ENCODE measurements at places on chromosomes 6 and 20.

DNA sequence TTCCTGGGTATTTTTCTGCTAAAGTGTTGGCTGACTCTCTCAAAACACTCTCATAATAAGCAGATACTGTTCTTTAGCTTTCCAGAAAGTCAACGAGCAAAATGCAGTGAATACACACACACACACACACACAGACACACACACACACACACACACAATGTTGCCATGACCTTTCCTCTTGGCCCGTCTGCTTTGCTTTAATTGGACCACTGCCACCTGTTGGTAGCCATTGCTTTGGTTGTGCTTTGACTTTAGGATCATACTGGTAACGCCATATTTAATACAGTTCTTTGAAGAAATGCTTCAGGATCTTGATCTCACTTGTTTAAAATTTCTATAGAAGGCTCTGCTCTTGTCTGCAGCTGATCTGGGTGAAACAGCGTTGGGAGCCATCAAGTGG lies 4.4 kb downstream of the FIG4 start:
- DNase-seq, result no peak

- DNase-seq, result no peak
Observed at GRCh38 chr6:3233904-3234303, 6.5 kb upstream of the TUBB2B start.

GRCh38 chr20:45138561-45139300 lies 14.5 kb upstream of the WFDC12 start:
- peak; percentile 82 for DNase-seq

GRCh38 chr6:154969796-154970195 lies 25.3 kb upstream of the TIAM2 start:
- no peak for DNase-seq

- DNase-seq, result no peak
Observed at GRCh38 chr6:130676077-130676772, 151.0 kb upstream of the SMLR1 start.

DNA sequence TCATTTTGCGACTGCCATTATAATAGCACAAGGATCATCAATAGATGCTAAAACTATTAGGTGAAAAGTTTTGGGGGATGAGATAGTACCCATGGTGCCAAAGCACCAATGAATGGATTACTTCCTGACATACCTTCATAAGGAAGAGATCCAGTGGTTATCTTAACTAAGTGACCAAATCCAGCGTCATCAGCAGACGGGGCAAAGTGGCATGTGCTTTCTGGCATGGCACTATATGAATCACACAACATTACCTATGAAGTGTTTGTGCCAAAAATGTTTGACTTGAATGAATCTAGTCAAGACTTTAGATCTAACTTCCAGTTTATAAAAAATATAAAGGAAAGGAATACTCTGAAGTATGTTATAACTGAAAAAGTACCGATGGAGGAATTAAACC lies 10.8 kb downstream of the TRIM26 start:
- DNase-seq, result no peak

DNA sequence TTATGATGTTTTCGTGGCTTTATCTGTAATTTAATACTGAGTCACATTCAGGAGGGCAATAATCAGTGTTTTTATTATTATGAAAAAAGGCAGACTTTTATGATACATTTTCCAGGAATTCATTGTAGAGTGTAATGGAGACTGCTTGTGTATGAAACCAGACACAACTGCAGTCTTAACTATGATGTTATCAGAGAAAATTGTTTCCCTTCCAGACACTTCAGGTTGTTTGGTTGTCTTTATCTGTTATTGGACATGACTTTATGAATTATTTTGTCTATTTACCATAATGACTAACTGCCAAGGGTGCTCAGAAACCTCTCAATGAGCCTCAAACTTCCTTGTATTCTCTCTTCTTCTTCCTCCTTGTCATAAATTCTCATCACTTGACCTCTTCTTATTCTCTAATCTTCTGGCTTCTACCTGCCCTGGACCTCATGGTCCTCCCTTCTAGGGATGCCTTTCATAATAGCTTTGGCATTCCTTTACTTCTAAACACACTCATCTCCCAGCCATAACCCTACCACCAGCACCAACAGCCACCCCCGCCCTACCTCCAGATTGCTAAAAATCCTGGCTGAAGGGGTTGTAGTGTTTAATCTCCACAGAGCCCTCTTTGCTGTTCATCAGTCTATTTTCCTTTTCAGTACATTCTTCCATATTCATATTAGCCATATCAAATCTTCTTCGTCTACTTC lies 492.5 kb downstream of the CDKAL1 start:
- no peak for DNase-seq

All from activated CD8-positive, alpha-beta memory T cell treated with anti-CD3 and anti-CD28 coated beads for 24 hours (primary cell).